MG63 (cell line): ENCODE measurements at places on chromosomes 5 and 9. TPM values are rescaled to one million over a fixed set of nuclear protein-coding genes. Genes with fewer than 3 reads are reported as not detected.

Gene SPAAR
- total RNA-seq = 12.2 and 25.0 TPM in 2 replicates

Gene PCDHGA12
- total RNA-seq = not detected in 2 replicates

Gene PDCD1LG2
- 0.82 and 1.1 TPM in 2 replicates for total RNA-seq

Gene LIX1
- total RNA-seq = not detected in 2 replicates

Gene PPP3R2
- not detected in 2 replicates for total RNA-seq
